ENCODE measurements at places on chromosomes 3 and 15.

GRCh38 chr15:39843565-39843964 is 60.9 kb upstream of the FSIP1 start:
- no peak for DNase-seq

GRCh38 chr3:194587438-194587931 is 45.7 kb downstream of the TMEM44 start:
- DNase-seq, result no peak

GRCh38 chr3:105759442-105760078 is 109.3 kb downstream of the CBLB start:
- no peak for DNase-seq

DNA sequence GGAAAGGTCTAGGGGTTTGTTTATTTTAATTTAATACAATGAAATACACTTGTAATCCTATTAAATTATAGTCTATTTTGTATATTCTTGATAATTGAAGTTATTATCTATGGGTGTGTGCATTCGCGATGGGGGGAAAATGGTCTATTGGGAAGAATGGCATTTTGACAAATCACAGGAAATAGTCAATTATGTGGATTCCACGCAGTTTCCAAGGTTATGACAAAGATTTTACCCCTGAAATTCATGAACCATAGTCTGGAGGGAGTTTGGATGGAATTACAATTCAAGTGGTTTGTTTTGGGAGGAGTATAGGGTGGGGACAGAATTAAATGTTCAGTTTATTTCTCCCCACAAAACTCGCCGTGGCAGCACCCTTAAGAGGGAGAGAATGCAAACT is 66.5 kb downstream of the RBMS3 start:
- no peak for DNase-seq

DNA sequence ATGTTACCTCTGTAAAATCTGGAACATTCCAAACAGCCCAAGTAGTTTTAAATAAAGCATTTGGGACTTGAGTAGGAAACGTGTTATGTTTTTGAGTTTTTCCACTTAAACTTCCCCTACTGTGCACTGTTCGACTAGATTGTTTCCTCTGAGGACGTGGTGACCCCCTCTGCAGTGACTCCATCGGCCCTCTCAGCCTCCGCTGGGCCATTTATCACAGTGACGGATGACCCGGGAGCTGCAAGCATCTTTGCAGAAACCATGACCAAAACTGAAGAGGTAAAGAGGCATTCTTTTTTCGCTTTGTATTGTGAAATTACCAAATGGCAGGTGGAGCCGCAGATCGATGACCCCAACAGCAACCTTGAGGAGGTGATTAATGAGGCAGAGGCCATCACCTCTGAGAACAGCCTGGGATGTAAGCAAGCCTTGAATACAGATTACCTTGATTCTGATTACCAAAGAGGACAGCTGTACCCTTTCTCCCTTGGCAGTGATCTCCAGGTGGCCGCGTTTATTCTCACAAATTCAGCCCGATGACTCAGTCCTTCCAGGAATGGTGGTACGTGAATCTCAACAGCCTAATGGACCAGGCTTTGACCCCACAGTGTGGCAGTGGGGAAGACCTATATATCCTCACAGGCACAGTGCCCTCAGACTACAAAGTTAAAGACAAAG is 79.1 kb upstream of the FAN1 start:
- DNase-seq, result no peak

- DNase-seq, result no peak
Measured at GRCh38 chr15:44715142-44715796, 4.0 kb downstream of the B2M start.
